ENCODE measurements at places on chromosomes 4 and X. TPM values are rescaled to one million over a fixed set of nuclear protein-coding genes. Genes with fewer than 3 reads are reported as not detected.

GRCh38 chrX:153831429-153832150, 1.2 kb upstream of the PDZD4 start:
- DNase-seq, result no peak

The OCRL gene
- total RNA-seq, result 0.96 TPM

The OTUD6A gene
- total RNA-seq, result not detected

DNA sequence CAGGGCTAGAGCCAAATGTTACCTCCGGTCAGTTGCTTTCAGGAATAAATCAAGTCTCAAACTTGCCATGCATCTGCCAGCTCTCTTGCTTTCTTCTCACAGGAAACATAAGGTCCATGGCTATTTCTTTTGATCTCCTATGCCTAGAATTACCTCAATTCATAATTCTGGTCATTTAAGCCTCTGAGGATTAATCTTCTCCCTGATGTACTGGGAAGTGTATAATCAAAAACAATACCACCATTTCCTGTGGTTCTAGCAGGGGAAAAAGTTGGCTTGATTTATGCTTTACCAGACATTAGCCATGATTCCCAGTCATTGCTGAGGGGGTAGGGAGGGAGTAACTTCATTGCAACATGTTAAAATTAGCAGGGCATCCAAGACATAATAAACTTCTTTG, 268.7 kb upstream of the EMCN start:
- DNase-seq, result no peak

DNA sequence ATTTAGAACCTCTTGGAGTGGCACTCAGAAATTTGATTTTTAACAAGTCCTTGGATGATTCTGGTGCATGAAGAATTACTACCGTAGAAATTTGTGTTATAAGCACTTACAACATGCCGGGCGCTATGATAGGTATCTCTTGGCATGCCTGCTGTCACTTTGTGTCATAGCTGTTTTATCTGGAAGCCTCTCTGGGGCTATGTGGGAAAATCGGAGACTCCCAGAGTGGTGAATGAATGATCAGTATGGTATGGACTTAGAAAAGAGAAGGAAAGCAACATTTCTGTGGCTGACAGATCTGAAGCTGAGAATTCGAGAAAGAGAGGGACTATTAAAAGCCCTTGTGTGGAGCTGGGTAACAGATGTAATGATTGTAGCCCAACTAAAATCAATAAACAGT, 177.4 kb upstream of the MAMLD1 start:
- DNase-seq, result no peak

DNA sequence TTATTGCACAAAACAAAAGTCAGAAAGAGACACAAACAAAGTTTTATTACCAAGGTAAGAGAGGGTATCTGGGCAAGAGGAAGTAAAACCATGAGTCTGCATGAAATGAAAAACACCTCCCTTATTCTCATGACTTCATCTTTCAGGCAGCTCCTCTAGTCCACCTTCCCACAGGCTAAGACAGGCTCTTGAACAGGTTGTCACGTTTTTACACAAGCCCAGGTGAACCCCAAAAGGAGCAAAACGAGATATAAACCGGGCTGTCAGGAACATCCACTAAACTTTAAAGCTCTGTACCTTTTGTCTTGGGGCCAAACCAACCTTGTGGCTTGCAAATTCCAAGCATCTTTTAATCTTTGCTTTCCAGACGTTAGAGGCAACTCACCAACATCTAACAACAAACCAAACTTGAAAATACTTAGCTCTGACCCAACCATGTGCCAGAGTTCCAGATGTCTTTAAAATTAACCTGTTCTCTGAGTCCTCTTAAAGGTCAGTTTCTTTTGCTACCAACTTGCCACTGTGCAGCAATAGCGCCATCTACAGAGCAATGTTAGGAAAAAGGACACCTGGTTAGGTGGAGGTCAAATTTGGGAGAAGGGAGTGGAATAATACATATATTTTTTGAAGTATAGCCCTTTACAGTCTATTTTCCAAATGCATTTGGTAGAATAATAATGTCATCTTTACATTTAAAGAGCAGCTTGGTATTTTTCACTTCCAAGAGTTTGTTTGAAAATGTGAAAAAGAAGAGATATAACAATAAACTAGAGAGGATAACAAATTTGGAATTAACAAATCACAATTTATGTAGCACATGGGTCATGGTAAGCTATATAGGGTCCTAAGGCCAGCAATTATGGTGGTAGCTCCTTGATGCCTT, 73.1 kb downstream of the QRFPR start:
- DNase-seq, result peak; percentile 50
